Fibroblast of lung (primary cell): ENCODE measurements at places on chromosomes 1 and 21. TPM values are rescaled to one million over a fixed set of nuclear protein-coding genes. Genes with fewer than 3 reads are reported as not detected.

HSD3B2 gene
- total RNA-seq = not detected in 2 replicates

GRCh38 chr1:63024132-63024531 is 240.2 kb downstream of the ATG4C start:
- no peak for DNase-seq

- DNase-seq = no peak
These were observed 28.5 kb upstream of the XPR1 start for GRCh38 chr1:180603223-180603849.

- DNase-seq = no peak
These were observed 273.1 kb downstream of the TTLL7 start for GRCh38 chr1:83725735-83726360.

- DNase-seq = peak; percentile 81
These were observed 69.6 kb downstream of the SDCCAG8 start for GRCh38 chr1:243325305-243325890.

DNA sequence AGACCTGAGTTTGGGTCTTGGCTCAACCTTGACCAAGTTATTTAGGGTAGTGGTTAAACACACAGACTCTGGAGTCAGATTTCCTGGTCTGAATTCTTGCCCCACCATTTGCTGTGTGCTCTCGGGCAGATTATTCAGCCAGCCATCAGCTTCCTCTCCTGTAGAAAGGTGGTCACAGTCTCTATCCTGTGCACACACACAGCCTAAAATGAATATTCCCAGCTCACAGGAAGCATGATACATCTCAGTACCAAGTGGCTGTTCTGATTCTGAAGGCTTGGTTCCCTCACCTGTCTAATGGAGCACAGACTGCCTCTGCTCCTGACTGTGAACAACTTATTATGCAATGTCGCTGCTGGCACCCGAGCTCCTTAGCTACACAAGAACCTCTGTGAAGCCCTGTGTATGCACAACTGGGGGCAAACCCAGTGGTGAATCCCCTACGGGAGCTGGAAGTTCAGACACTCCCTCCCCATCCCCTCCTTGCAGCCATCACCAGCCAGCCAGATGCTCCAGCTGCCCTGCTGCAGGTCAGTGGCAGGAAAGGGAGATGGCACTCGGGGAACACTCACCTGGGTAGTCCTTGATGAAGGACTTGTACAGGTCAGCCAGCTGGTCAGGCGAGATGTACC is 13.7 kb downstream of the ENO1 start:
- DNase-seq = no peak

- DNase-seq = no peak
These were observed 32.7 kb downstream of the ASH1L start for GRCh38 chr1:155529929-155530328.
